ENCODE measurements at places on chromosomes 4 and X.

GRCh38 chrX:19863857-19864223 lies 23.6 kb downstream of the SH3KBP1 start:
- no peak for DNase-seq

DNA sequence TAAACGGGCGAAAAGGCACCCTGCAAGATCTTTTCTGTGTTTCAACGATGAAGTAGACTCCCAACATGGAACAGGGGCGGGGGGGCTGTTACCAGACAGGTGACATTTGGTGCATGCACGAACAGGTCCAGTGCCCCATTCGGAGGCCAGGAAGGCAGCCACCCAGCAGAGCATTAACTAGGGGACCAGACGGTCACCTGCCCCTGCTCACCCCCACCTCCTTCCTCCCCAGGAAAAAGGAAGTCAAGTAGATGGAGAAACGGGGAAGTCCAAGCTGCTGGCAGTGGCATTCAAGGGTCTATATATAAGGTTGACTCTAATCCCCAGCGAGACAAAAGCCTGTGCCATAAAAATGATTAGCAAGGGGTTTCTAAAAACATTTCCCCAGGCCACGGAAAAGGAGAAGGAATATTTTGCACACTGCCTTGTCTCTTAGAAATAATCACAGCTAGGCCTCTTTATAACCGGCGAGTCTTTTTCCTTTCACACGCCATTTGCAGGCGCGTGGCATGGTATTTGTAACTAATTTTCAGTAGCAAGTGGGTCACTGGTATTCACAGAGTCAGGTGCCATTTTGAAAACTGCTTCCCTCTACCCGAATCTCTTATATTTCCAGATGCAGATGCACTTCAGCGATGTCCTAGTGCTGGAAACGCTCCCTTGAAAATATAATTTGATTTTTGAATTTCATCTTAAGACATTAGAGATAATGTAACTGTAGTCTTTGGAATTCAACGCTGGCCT lies 1.2 kb upstream of the TMSB4X start:
- peak; percentile 59 for DNase-seq

DNA sequence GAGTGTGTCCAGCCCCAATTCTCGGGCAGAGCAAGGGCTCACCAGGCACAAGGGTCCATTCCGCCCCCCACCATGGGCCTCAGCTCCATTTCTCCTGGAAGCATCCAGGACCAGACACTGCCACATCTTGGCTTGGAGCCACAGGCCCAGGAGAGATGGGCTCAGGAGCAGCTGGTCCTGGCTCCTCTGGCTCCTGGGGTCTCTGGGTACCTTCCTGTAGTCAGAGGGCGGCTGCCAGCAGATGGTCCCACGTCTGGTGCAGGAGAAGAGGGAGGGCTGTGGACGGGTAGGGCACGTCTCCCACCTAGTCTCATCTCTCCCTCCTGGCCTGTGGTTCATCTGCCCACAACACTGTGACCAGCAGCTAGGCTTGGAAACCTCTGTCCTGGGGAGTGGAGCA lies 8.0 kb downstream of the ATP2B3 start:
- DNase-seq: no peak

GRCh38 chr4:153937289-153937688 lies 148.4 kb upstream of the SFRP2 start:
- no peak for DNase-seq

DNA sequence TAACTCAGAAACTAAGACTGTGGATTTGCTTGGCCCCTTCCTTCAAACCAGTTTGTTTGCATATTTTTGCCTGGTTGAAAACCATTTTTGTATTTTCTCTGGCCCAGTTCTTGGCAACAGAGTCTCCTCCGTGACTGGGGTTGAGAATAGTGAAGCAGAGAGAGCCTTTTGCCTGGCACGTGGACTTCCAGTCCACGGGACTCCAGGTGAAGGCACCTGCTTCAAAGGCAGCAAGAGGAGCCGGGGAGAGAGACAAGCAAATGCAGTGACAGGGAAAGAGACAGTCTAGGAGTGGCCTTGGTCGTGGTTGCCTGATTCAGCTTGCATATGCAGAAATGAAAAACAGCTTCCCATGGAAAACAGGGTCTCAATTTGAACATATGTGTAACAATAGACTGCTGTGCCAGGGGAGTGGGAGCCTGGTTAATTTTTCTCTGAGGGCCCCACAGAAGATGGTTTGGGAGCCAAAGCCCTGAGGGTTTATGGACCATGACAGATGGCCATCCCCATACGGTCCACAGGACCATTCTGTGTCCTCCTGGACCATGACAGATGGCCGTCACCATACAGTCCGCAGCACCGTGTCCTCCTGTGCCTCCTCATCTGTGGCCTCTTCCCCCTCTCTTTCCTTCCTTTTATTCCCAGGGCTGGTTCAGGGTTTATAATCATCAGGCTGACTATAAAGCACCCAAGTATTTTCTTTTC lies 272.2 kb upstream of the RASGEF1B start:
- no peak for DNase-seq

GRCh38 chrX:70973221-70973620 lies 42.3 kb upstream of the SLC7A3 start:
- no peak for DNase-seq

- DNase-seq: no peak
Measured at GRCh38 chrX:130902446-130902782, 595 bp downstream of the ENOX2 start.

GRCh38 chr4:38781854-38782261 lies 932 bp downstream of the TLR10 start:
- no peak for DNase-seq

DNA sequence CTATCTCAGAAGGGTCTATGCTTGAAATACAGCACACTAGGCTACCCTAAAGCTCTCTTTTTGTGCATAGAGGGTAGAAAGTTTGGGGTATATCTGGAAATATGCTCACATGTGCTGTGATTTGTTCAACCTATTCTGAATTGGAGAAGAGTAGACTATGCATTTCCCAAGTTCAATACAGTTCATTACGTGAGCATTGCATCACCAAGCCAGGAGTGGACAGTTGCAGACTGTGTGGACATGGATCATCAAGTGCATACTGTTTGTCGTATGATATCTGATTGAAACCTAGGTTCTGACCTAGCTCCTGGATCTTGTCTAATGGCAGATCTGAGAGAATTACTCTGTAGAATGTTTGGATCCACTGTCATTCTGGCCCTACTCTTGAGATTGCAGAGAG lies 161.1 kb downstream of the FRAS1 start:
- DNase-seq: no peak

DNA sequence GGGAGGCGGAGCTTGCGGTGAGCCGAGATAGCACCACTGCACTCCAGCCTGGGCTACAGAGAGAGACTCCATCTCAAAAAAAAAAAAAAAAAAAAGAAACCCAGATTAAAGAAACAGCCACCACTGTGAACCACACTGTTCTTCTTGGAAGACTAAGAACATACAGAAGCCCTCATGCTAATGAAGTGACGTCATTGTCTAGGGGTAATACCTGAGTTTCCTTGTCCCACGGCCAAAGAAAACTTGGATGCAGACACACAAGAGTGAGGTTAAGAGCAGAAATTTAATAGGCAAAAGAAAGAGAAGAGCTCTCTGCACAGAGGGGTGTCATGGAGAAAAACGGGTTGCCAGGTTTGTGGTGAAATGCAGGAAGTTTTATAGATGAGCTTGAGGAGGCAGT lies 691.6 kb downstream of the NLGN4X start:
- no peak for DNase-seq

- no peak for DNase-seq
Measured at GRCh38 chr4:80831383-80832361, 198.8 kb upstream of the BMP3 start.

GRCh38 chr4:182224192-182224850 lies 18.9 kb upstream of the TENM3 start:
- DNase-seq: no peak

DNA sequence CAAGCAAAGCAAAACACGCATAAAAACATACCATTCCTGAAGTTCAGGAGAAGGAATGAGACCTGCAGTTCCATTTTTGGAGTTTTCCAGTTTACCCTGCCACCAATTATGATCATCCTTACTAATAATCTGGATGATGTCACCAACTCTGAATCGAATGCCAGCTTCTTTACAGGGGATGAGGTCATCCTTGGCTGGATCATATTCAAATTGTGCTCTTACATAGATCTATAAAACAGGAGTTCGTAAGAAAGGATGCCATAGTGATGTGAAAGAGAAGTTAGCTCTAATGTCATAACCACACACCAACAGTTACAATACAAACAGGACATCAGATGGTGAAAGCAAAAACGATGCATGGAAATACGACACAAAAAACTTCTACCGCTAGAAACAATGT lies 106.5 kb downstream of the NYX start:
- DNase-seq: no peak

- DNase-seq: no peak
Measured at GRCh38 chr4:27088491-27088890, 227.8 kb downstream of the STIM2 start.

DNA sequence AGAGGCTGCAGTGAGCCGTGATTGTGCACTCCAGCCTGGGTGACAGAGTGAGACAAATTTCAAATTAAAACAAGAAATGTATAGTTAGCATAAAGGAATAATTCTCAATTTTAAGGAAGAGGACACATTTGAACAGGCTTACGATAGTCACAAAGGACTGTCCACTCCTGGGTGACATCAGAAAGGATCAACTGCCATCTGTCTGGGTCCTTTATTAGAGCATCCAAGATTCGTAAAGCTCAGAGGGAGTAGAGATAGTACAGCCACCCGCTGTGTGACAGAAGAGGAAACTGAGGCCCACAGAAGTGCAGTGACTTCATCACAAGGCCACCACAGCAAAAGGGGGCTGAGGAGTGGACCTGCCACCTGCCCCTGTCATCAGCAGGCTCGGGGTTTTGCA lies 149.3 kb upstream of the RBPJ start:
- DNase-seq: no peak

DNA sequence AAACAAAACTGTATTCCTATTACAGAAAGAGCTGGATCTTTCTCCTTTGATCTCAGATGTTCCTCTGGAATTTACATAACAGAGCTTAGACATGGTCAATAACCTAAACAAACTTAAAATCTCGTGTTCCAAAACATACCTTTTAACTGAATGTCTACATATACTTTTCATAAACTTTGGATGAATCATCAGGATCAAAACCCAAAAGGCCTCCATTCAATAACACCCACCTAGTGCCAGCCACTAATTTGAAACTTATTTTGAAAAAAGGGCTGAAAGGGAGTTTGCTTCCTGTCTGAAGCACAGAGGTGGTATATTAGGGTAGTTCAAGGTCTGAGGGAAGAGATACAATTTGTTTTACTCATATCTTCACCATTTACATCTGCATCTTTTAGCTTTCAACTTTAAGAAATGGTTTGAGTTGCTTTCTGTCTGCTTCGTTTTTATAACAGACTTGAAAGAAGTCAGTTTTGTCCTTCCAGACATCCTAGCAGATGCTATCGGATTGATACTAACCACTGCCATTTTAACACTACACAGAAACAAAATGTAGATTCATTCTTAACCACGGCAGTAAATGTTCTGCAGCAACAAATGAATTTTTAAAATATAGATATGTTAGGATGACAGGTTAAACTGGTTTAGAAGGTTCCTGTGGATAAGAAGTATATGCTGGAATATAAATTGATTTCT lies 242.8 kb upstream of the DKK2 start:
- DNase-seq: no peak

- DNase-seq: no peak
Measured at GRCh38 chr4:119170195-119170594, 34.6 kb downstream of the MYOZ2 start.

DNA sequence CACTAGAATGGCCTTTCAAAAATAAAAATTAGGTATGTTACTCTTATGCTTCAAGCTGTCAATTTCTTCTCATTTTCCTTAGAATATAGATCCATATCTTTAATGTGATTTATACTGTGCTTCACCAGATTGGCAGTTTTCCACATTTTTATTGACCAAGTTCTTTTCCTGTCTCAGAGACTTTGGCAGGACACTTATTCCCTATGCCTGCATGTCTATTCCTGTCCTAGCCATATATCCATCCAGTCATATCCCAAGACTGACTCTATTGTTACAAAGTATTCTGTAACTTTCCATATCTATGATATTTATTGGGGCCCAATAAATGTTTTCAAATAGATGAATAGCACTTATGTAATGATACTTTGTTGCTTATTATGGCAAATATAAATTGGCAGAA lies 450.7 kb downstream of the GASK1B start:
- no peak for DNase-seq

GRCh38 chr4:4317496-4318232 lies 27.6 kb downstream of the ZBTB49 start:
- no peak for DNase-seq

- no peak for DNase-seq
Measured at GRCh38 chr4:52198294-52198693, 147.2 kb downstream of the SPATA18 start.

- no peak for DNase-seq
Measured at GRCh38 chr4:80155316-80155982, 41.9 kb upstream of the PRDM8 start.

DNA sequence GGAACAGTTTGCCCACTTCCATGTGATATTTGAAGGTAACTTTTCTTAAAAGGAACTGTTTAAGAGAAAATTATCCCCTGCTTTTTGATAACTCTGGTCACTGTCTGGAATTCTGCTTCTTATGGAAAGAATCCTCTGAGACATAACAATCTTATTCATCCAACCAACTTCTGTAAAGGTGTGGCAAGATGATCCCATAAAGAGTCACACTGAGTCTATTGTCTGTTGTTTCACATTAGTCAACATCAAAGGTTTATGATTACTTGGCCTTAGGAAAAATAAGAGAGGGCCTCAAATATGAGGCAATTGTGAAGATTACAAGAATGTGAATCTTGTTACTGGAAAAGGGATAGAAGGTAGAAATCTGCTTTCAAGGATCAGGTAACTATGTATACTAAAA lies 88.0 kb upstream of the MAGEB18 start:
- DNase-seq: no peak

DNA sequence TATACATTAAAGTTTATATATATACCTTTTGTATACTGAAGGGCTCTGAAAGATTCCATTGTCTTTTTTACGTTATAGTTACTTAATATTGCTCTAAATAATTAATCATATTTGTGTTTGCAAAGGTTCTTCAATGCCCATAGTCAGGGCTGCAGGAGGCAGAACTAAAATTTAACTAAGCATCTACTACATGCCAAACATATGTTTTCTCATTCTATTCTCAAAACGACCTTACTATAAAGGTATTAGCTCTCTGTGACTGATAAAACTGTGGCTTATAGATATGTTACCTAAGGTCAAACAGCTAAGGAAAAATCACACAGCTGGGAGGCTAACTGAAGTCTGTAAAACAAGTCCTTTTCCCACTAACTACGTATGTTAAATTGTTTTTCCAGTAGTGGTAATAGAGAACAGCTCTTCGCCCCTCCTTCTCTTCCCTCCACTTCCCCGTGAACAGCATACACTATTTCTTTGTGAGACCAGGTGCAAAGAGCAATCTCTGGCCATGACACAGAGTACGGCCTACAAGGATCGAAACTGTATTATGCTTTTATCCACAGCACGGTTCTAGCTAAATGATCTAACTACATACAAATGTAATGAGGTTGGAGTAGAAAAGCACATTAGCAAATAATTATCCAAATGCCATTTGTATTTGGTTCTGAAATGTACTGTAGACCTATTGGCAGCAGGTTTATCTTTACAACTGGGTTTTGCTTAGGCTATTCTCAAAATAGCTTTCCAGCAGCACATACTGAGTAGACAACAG lies 1.7 kb downstream of the CNOT6L start:
- DNase-seq: peak; percentile 35
